Stimulated activated CD8-positive, alpha-beta memory T cell treated with anti-CD3 and anti-CD28 coated beads, Interleukin-7, amount 100 ng/mL, for 1 hour (primary cell): ENCODE measurements at places on chromosomes 12 and 14.

- DNase-seq: no peak
These were observed 9.6 kb upstream of the HSPB8 start for GRCh38 chr12:119169150-119169549.

DNA sequence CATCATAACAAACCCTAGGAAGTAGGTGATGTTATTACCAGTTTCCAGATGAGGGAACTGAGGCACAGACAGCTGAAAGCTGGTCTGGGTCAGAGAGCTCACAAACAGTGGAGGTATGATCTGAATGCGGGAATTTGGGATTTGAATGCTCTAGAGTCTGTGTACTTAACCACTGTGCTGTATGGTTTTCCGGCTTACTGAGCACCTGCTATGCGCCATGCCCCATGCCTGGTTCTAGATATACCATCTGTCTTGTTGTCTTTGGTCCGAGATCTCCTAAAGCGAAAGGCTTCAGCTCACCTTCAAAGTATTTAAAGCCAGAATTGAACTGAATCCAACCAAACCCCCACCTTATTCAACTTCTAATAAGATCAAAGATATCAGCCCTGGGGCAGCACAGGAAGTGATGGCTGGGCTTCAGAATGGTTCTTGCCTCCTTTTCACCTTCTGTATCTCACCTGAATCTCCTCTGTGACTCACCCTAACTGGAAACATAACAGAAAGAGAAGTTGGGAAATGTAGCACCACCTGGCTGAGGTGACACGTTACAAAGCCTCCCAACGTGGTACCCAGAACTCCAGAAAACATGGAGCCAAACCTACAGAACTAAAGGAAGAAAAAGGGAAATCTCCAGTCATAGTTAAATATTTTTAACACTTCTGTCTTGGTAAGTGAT is 54.3 kb downstream of the PRMT8 start:
- DNase-seq: no peak

DNA sequence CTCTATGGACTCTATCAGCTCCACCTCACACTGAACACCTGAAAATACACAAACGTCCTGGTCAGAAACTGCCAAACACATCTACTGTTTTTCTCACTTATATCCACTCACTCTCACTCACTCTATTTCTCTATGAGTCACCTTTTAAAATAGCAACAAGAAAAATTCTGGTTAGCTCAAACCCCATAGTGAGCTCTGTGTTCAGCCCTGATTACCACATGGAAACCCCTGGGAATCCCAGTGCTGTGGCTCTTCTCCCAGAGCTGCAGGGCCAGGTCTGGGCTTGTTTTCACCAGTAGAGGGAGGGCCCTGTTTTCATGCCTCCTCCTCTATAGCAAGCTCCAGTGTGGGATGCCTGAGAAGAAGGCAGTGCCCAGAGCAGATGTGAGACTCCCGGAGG is 1126.1 kb downstream of the TMEM121 start:
- no peak for DNase-seq

- DNase-seq: no peak
These were observed 212.1 kb downstream of the GXYLT1 start for GRCh38 chr12:41932470-41932991.

GRCh38 chr12:112176321-112177010 is 51.1 kb downstream of the TRAFD1 start:
- DNase-seq: no peak

- no peak for DNase-seq
These were observed 38.0 kb downstream of the LTBP2 start for GRCh38 chr14:74574090-74574433.
